Airway epithelial cell (primary cell): ENCODE measurements at places on chromosomes 5 and 9. TPM values are rescaled to one million over a fixed set of nuclear protein-coding genes. Genes with fewer than 3 reads are reported as not detected.

TMEM252 gene
- not detected in 2 replicates for total RNA-seq

FAXDC2 gene
- total RNA-seq = 4.6 and 5.8 TPM in 2 replicates

CCL21 gene
- not detected in 2 replicates for total RNA-seq

OR1J4 gene
- not detected in 2 replicates for total RNA-seq

PITX1 gene
- 151 and 181 TPM in 2 replicates for total RNA-seq

SPATA31A1 gene
- not detected in 2 replicates for total RNA-seq

SHOC1 gene
- 0.07 and 0.19 TPM in 2 replicates for total RNA-seq

FRRS1L gene
- 0.07 TPM in 1 of 2 replicates, not detected in the other for total RNA-seq

STPG3 gene
- not detected in 2 replicates for total RNA-seq

ORM1 gene
- total RNA-seq = not detected in 2 replicates
